ENCODE measurements at places on chromosomes 2 and 18. TPM values are rescaled to one million over a fixed set of nuclear protein-coding genes. Genes with fewer than 3 reads are reported as not detected.

MERTK gene
- 0.46 TPM for total RNA-seq

SULT1C4 gene
- not detected for total RNA-seq

UGT1A8 gene
- not detected for total RNA-seq

ZEB2 gene
- total RNA-seq, result 52.9 TPM
